DND-41 (cell line): ENCODE measurements at places on chromosomes 1 and 21.

GRCh38 chr1:92916899-92917298 is 44.4 kb downstream of the DIPK1A start:
- no peaks in the 10 kb centered on the region for H3K4me1 ChIP-seq
- H3K27ac ChIP-seq = no peak overlapping the region
- H3K4me3 ChIP-seq = no peak overlapping the region

GRCh38 chr1:221449194-221449593 is 292.7 kb downstream of the DUSP10 start:
- no peak overlapping the region for H3K4me3 ChIP-seq
- no peaks in the 10 kb centered on the region for H3K27me3 ChIP-seq
- no peak overlapping the region for H3K27ac ChIP-seq
- H3K4me1 ChIP-seq = no peaks in the 10 kb centered on the region
- no peaks in the 10 kb centered on the region for H3K36me3 ChIP-seq

DNA sequence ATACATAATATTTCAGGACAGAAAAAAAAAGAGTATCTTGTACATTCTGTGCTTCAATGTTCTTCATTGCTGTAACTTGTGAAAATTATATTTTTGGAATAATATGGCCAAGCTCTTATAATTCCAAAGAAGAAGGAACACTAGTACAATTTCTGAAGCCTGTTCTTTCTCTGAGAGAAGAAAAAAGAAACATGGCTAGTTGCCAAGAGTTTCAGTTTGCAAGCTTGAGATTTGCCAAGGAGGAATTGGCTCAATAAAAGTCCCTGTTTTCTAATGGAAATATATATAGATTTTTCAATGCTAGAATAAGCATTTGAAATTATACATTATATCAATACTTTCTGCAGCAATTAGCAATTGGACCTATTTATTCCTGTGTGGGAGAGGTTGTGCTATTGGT is 285.2 kb upstream of the NEGR1 start:
- no peak overlapping the region for H3K4me3 ChIP-seq
- H3K4me1 ChIP-seq = peaks cover 8% of the 10 kb centered on the region; the same call in 1 of the 2 replicates
- no peak overlapping the region for H3K27ac ChIP-seq
- H3K36me3 ChIP-seq = no peaks in the 10 kb centered on the region
- H3K27me3 ChIP-seq = no peaks in the 10 kb centered on the region
- DNase-seq = no peak

DNA sequence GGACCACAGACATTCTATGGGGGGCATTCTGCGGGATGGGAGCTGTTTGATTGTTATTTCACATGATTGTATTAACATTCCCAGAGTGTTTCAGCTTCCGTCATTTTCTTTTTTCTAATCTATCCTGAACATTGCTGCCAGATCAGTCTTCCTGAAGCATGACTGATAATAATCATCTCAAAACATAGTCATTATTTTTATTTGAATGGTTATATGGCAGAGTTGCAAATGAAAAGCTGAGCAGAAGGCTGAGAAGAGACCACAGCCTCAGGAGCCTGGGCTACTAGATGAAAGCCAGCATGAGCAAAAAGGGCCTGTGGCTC is 109.0 kb downstream of the ERG start:
- H3K27ac ChIP-seq = no peak overlapping the region
- H3K4me3 ChIP-seq = no peak overlapping the region
- no peak for DNase-seq
- H3K36me3 ChIP-seq = no peaks in the 10 kb centered on the region

DNA sequence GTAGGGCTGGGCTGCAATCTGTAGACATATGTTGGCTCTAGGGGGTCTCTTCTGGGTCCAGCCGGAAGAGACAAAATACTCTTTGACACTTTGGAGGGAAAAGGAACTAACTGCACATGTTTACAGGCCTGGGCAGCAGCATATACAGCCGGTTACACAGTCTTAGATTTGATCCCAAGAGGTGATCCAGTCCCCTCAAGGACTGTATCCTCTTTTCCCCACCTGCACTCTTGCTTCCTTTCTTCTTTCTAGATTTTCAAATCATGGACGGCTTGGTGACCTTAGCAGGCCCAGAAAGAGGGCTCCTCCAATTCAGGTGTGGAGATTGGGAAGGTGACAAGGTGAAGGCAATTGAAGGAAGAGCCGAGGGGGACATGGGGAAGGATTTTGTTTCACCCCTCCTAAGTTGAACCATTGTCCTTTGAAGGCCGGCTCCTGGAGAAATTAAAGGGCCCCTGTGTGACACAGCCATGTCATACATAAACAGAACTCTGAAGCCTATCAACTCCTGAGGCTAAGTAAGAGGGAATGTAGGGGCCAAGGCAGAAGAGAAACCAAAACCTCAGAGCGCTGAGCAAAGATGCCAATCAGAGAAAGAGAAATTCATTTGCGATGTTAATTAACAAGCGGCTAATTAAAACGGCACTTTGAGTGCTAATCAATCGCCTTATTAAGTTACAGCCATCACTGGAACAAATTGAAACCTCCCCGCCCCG is 5.9 kb upstream of the BARHL2 start:
- no peaks in the 10 kb centered on the region for H3K36me3 ChIP-seq
- H3K27ac ChIP-seq = no peak overlapping the region
- no peak for DNase-seq
- H3K27me3 ChIP-seq = no peaks in the 10 kb centered on the region
- peaks cover 24% of the 10 kb centered on the region for H3K4me1 ChIP-seq
- no peak overlapping the region for H3K4me3 ChIP-seq
